Activated B cell treated with CpG ODN at 0.5 μM for 24 hours (primary cell): ENCODE measurements at places on chromosomes 2 and 18. TPM values are rescaled to one million over a fixed set of nuclear protein-coding genes. Genes with fewer than 3 reads are reported as not detected.

DNA sequence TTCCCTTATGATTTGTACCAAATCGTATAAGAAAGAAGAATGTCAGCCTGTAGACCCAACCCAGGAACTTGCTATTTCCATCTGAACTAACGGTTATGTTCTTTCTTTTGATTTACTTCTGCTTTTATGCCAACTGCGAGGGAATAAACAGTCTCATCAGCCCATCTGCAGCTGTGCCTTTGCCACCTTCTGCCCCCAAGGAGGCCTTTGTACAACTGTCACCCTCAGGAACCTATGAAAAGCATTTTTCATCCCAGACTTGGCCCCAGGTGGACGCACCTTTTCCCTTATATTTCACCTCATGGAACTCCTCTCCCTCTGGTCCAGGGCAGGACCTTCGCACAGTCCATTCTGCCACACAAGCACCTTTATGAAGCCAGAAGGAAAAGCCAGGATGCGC is 109.8 kb downstream of the AOX1 start:
- H3K27ac ChIP-seq = no peak overlapping the region
- no peaks in the 10 kb centered on the region for H3K36me3 ChIP-seq
- no peak overlapping the region for H3K4me3 ChIP-seq
- no peak for DNase-seq

DNA sequence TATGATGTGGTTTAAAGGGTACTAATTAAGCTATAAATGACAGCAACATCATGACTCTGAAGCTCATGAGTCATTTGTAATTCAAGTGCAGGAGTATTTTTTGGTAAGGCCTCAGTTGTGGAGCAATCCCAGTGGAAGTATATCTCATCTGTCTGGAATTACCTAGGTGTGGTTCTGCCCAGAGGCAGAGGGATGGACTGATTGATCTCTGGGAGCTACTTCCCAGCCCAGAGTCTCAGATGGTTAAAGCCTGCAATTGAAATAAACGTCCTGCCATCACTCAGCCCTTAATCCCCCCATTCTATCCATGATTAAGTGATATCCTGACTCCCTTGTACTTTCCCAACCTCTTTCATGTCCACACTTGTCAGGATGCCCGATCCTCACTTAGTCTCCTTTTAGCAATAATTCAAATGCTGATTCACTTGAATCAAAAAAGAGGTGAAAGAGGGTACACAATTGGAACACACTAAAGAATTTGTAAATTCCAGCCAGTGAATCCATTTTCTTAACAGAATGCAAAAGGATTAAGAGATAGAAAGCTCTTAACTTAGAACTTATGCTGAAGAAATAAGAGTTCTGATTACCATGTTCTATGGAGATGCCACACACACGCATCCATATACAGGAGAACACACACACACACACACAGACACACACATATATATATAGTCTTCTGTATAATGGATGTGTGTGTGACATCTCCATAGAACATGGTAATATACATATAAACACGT is 664.4 kb downstream of the NYAP2 start:
- H3K4me1 ChIP-seq = no peaks in the 10 kb centered on the region
- DNase-seq = no peak
- no peaks in the 10 kb centered on the region for H3K27me3 ChIP-seq
- H3K36me3 ChIP-seq = no peaks in the 10 kb centered on the region

- no peaks in the 10 kb centered on the region for H3K27me3 ChIP-seq
- no peak overlapping the region for H3K27ac ChIP-seq
- H3K4me3 ChIP-seq = no peak overlapping the region
These were observed 16.3 kb upstream of the HPCAL1 start for GRCh38 chr2:10286216-10287037.

GRCh38 chr18:51666763-51667191 is 469.3 kb upstream of the MEX3C start:
- H3K36me3 ChIP-seq = no peaks in the 10 kb centered on the region
- H3K27me3 ChIP-seq = peaks cover 18% of the 10 kb centered on the region
- DNase-seq = no peak
- peaks cover 4% of the 10 kb centered on the region for H3K4me1 ChIP-seq
- no peak overlapping the region for H3K4me3 ChIP-seq
- H3K27ac ChIP-seq = no peak overlapping the region

GRCh38 chr2:234463626-234464290 is 33.1 kb downstream of the ARL4C start:
- DNase-seq = no peak
- H3K27me3 ChIP-seq = no peaks in the 10 kb centered on the region
- H3K4me1 ChIP-seq = peaks cover 8% of the 10 kb centered on the region
- no peak overlapping the region for H3K27ac ChIP-seq

GRCh38 chr2:170258382-170258781 is 80.4 kb downstream of the MYO3B start:
- no peak for DNase-seq
- H3K4me3 ChIP-seq = no peak overlapping the region
- no peak overlapping the region for H3K27ac ChIP-seq
- H3K27me3 ChIP-seq = peaks cover 4% of the 10 kb centered on the region

GRCh38 chr2:9286554-9287399 is 80.2 kb downstream of the ASAP2 start:
- H3K4me3 ChIP-seq = no peak overlapping the region
- H3K27me3 ChIP-seq = peaks cover 8% of the 10 kb centered on the region

DNA sequence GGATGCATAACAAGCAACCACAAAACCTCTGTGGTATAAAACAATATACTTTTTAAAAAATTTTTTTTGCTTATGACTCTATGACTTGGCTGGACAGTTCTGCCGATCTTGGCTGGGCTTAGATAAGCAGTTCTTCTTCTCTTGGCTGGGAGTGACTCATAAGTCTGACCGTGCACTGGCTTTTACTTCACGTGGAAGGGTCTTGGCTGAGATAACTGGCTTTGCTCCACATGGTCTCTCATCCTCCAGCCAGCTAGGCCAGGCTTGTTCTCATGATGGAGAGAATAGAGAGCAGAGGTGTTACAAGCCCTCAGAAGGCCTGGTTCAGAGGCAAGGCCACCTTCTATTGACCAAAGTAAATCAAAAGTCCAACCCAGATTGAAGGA is 178.9 kb upstream of the SERPINE2 start:
- no peak overlapping the region for H3K27ac ChIP-seq
- no peak overlapping the region for H3K4me3 ChIP-seq
- DNase-seq = no peak
- peaks cover 10% of the 10 kb centered on the region for H3K27me3 ChIP-seq
- no peaks in the 10 kb centered on the region for H3K4me1 ChIP-seq

DNA sequence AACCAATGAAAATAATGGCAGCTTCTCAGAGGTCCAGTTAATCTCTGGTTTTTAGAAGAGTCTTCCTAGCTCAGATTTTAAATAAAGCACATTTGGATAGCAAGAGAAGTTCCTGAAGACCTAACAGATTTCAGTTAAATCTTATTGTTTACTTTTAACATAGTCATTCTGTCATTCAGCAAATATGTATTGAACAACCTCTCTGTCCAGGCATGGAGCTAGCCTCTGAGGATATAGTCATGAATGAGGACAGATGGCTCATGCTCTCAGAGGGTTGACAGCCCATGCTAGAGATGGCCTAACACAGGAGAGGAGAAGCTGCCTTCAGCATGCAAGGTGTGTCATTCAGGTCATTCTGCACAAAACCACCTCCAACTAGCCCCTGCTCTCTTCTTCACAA is 6.2 kb downstream of the CCBE1 start:
- no peaks in the 10 kb centered on the region for H3K36me3 ChIP-seq
- H3K27me3 ChIP-seq = peaks cover 43% of the 10 kb centered on the region
- no peaks in the 10 kb centered on the region for H3K4me1 ChIP-seq
- H3K27ac ChIP-seq = no peak overlapping the region

DNA sequence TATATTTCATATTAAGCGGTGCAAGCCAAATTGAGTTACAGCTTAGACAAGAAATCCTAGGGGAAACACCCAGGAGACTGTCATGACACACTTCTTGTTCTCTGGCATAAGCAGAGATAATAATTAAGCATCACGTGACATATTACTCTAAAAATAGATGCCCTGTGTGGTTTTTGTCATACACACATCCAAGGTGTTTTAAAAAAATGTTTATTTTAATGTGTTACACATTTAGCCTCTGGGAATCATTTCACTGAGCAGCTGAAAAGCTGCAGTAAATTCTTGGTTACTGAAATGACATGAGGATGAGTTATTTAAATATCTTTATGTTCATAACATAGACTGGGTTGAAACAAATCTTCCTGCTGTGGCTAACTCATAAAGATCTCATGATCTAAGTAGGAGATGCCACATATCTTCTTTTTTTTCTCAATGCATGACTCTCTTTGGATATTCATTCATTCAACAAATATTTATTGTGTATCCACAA is 38.0 kb upstream of the ERMN start:
- no peaks in the 10 kb centered on the region for H3K27me3 ChIP-seq
- H3K36me3 ChIP-seq = peaks cover 27% of the 10 kb centered on the region
- no peak for DNase-seq
- H3K4me1 ChIP-seq = peaks cover 33% of the 10 kb centered on the region
- peak overlapping the region; percentile 57 for H3K27ac ChIP-seq

GRCh38 chr2:1750933-1751766 is 6.8 kb upstream of the PXDN start:
- H3K27ac ChIP-seq = no peak overlapping the region
- H3K4me3 ChIP-seq = no peak overlapping the region
- H3K36me3 ChIP-seq = no peaks in the 10 kb centered on the region
- no peak for DNase-seq

- H3K36me3 ChIP-seq = no peaks in the 10 kb centered on the region
- H3K4me1 ChIP-seq = no peaks in the 10 kb centered on the region
- no peak overlapping the region for H3K27ac ChIP-seq
- DNase-seq = no peak
- no peak overlapping the region for H3K4me3 ChIP-seq
These were observed 211.6 kb downstream of the ANKRD30B start for GRCh38 chr18:14959550-14959949.

DNA sequence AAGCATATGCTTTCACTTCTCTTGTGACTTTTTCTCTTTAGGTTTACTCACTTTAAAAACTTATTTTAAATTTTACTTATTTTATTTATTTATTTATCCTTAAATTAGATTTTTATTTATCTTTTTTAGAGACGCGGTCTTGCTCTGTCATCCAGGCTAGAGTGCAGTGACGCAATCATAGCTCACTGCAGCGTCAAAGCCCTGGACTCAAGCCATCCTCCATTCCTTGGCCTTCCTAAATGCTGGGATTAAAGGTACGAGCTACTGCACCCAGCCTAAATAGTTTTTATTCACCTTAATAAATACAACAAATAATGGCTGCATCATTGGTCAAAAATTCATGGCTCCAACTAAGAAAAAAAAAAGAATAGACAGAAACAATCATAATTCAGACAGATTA is 415.7 kb upstream of the FIGN start:
- H3K27ac ChIP-seq = no peak overlapping the region
- H3K27me3 ChIP-seq = no peaks in the 10 kb centered on the region
- DNase-seq = no peak
- no peaks in the 10 kb centered on the region for H3K36me3 ChIP-seq

The FKBP1B gene
- 1.4 and 2.3 TPM in 2 replicates for total RNA-seq

The KCNF1 gene
- total RNA-seq = not detected in 2 replicates
